ENCODE measurements at places on chromosomes 16 and 17.

- H3K27ac ChIP-seq, result no peak overlapping the region
- no peaks in the 10 kb centered on the region for H3K27me3 ChIP-seq
- H3K36me3 ChIP-seq, result peaks cover 46% of the 10 kb centered on the region
Observed at GRCh38 chr16:2058872-2059271, 11.1 kb downstream of the TSC2 start.

DNA sequence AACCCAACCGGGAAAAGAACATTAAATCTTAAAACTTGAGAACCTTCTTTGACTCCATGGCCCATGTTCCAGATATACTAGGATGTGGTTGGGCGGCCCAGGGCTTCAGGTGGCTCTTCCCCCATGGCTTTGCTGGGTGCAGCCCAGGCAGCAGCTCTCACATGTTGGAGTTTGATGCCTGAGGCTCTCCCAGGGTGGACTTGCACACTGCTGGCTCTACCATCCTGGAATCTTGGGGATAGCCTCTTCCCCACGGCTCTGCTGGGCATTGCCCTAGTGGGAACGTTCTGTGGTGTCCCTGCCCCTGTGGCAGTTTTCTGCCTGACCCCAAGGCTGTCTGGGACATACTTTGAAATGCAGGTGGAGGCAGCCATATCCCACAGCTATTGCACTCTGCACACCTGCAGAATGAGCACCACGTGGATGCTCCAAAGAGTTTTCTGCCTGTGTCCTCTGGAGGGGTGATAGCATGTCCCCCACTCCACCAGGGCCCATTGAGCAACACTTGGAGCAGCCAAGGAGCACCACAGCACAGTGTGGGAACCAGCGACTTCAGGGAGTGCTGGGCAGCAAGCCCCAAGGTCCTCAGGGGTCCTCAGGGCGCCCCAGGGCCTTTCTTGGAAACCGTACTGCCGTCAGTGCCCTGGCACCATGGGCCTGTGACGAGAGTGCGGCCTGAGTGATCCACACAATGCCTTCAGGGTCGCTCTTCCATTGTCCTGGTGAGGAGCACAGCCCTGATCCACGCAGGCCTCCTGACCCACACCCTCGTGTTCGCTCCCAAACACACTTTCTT is 70.8 kb downstream of the GOSR1 start:
- no peaks in the 10 kb centered on the region for H3K27me3 ChIP-seq
- no peak for DNase-seq
- no peak overlapping the region for H3K4me3 ChIP-seq
- no peak overlapping the region for H3K27ac ChIP-seq
- H3K4me1 ChIP-seq, result peaks cover 30% of the 10 kb centered on the region

DNA sequence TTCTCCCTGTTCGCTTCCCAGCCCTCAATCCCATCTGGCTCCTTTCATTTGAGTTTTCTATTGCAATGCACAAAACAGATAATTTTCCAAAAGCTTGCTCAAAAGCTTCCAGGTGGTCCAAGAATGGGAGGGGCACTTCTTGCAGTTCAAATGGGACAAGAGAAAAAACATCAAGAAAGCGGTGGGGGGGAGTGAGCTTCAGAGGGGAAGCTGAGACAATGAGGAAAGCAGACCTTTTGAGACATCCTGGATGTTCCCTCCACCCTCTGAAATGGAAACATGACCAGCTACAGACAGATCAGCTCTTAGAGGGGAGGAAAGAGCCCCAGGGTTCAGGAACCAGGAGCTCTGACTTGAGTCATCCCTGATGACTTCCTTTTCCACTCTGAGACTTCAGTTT is 368.2 kb downstream of the SLC39A11 start:
- DNase-seq, result no peak
- H3K27me3 ChIP-seq, result no peaks in the 10 kb centered on the region
- H3K27ac ChIP-seq, result no peak overlapping the region
- no peak overlapping the region for H3K4me3 ChIP-seq

DNA sequence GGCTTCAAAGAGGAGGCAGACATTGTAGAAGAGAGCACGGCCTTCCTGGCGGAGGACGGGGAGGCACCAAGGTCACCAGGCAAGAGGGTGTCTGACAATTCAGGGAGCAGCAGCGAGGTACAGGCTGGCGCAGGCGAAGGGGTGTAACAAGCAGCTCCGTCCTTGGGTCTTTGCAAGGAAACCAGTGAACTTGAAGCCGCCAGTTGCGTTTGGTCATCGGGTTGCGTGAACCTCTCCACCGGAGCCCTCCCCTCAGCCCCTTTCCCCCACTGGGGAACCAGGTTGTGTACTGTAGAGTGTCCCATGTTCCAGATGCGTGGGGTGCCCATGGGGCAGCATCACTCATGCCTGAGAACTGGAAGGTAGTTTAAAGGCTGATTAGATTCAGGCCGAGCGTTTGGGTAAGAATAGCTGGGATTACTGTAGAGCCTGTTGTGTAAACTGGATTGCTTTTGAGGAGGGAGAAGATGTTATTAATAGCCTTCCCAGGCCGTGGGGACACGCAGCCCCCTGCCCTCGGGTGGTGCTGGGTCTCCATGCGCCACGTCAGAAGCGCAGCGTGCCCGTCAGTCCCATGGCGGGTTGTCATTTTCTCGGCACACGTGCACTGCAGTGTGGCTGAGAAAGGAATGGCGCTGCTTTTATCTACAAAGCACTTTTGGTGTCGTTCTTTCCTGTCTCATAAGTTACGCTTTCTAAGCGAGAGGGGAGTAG is 2.5 kb downstream of the MRPL12 start:
- H3K36me3 ChIP-seq, result no peaks in the 10 kb centered on the region
- H3K27me3 ChIP-seq, result no peaks in the 10 kb centered on the region
- DNase-seq, result no peak
- no peak overlapping the region for H3K4me3 ChIP-seq

- H3K36me3 ChIP-seq, result no peaks in the 10 kb centered on the region
- no peaks in the 10 kb centered on the region for H3K27me3 ChIP-seq
Observed at GRCh38 chr17:41003926-41004325, 4.2 kb upstream of the KRTAP3-2 start.

DNA sequence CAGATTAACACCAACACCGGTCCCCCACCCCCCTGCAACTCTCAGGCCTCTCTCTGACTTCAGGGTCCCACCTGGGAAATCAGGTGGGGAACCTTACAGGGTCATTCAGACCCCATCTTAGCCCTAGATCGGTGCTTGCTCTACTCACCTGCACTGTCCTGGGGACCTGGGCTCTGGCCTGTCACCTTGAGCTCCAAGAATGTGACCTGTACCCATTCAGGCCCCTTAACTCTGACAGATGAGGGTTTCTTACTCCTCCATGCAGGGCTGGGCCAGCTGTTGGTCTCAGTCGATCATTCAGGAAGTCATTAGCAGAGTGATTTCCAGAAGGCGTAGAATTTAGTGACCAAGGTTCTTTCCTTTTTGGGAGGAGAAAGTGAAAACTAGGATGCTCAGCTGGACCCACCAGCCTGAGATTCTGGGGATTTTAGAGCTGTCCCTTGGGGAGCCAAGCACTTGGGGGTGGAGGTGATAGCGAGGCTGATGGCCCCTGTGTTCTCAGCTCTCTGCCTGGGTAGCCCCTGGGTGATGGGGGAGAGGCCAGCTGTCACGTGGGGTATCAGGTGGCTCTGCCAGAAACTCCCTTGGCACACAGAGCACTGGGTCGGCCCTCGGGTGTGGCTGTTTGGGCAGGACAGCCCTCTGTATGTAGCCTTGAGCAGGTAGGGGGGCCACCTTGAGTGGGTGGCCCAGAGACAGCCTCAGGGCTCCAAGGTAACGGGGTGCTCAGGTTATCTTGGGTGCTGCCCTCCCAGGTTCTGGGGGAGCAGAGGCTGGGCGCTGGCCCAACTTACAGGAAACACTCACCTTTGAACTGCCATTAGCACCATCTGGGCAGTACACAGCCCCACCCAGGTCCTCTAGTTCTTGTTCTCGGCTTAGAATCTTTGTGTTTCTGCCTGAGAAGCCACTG is 724 bp downstream of the MVP start:
- DNase-seq, result peak; percentile 74
- peak overlapping the region; percentile 93 for H3K4me3 ChIP-seq
- H3K27ac ChIP-seq, result peak overlapping the region; percentile 82
- H3K4me1 ChIP-seq, result peaks cover 56% of the 10 kb centered on the region

- no peak overlapping the region for H3K27ac ChIP-seq
- H3K36me3 ChIP-seq, result peaks cover 8% of the 10 kb centered on the region
- no peak for DNase-seq
- no peak overlapping the region for H3K4me3 ChIP-seq
- no peaks in the 10 kb centered on the region for H3K27me3 ChIP-seq
Observed at GRCh38 chr17:78058001-78058400, 70.6 kb downstream of the TMC6 start.

DNA sequence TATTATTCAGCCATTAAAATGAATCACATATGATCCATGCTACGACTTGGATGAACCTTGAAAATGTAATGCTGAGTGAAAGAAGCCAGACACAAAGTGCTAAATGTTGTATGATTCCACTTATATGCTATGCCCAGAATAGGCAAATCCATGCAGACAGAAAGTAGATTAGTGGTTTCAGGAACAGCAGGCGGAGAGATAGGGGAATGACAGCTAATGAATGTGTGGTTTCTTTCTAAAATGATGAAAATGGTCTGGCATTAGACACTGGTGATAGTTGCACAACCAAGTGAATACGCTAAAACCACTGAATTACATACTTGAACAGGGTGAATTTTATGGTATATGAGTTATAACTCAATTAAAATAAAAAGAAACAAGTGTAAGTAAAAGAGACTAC is 121.8 kb upstream of the NOG start:
- no peak for DNase-seq
- H3K4me1 ChIP-seq, result no peaks in the 10 kb centered on the region
- H3K36me3 ChIP-seq, result no peaks in the 10 kb centered on the region
- no peaks in the 10 kb centered on the region for H3K27me3 ChIP-seq

- peak overlapping the region; percentile 41 for H3K4me3 ChIP-seq
- peaks cover 14% of the 10 kb centered on the region for H3K4me1 ChIP-seq
- H3K27me3 ChIP-seq, result peaks cover 24% of the 10 kb centered on the region
- no peaks in the 10 kb centered on the region for H3K36me3 ChIP-seq
- H3K27ac ChIP-seq, result no peak overlapping the region
Observed at GRCh38 chr17:49259663-49260010, 29.1 kb upstream of the PHOSPHO1 start.

- no peaks in the 10 kb centered on the region for H3K4me1 ChIP-seq
- H3K4me3 ChIP-seq, result no peak overlapping the region
- H3K27me3 ChIP-seq, result no peaks in the 10 kb centered on the region
- no peaks in the 10 kb centered on the region for H3K36me3 ChIP-seq
- H3K27ac ChIP-seq, result no peak overlapping the region
- DNase-seq, result no peak
Observed at GRCh38 chr16:46897471-46897870, 13.3 kb downstream of the GPT2 start.

DNA sequence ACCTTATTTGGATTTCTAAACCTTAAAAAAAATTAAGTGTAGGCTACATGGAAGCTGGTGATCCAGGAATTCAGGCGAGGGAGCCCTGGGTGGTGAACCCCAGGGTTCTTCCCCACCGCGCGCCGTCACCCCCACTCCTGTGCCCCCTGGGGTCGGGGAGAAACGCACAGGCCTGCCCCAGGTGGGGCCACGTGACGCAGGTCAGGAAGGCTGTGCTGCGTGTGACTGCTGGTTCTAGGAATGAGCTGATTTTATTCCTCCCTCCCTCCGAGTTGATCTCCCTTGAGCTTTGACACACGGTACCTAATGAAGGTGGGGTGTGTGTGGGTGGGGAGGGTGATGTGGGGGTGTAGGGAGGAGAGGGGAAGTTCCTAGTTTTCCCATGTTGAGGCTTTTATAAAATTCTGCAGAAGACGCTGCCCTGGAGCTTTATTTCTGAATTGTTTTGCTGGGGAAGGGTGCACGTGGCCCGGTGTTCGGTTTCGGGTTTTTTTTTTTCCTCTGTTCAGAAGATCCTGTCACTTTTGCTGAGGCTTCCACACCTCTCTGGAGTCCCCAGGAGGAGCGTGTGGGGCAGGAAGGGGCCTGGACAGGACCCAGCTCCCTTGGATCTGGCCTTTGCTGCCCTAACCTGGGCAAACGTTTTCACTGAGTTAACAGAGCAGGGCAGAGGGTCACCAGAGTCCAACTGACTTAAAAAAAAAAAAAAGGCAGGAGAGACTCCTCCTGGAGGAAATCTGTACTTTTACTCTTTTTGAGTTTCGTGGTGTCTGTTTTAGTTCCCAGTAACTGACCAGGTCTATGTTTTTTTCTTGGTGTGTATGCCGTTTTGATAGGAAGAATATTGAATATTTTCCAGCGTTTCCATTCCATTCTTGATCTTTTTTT is 55.8 kb upstream of the GSE1 start:
- H3K4me3 ChIP-seq, result peak overlapping the region; percentile 87
- peaks cover 38% of the 10 kb centered on the region for H3K4me1 ChIP-seq
- DNase-seq, result no peak
- no peaks in the 10 kb centered on the region for H3K27me3 ChIP-seq
- H3K27ac ChIP-seq, result peak overlapping the region; percentile 58

DNA sequence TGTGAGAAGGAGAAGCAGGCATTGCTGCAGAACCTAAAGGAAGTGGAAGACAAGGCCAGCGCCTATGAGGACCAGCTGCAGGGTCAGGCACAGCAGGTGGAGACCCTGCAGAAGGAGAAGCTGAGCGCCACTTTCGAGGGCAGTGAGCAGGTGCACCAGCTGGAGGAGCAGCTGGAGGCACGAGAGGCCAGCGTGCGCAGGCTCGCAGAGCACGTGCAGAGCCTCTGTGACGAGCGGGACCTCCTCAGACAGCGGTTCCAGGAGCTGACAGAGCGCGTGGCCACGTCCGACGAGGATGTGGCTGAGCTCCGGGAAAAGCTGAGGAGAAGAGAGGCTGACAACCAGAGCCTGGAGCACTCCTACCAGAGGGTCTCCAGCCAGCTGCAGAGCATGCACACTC is 41.5 kb downstream of the PLD6 start:
- no peaks in the 10 kb centered on the region for H3K27me3 ChIP-seq
- no peak for DNase-seq
- no peak overlapping the region for H3K27ac ChIP-seq
- H3K4me3 ChIP-seq, result no peak overlapping the region
- H3K4me1 ChIP-seq, result no peaks in the 10 kb centered on the region

- no peak for DNase-seq
- no peaks in the 10 kb centered on the region for H3K36me3 ChIP-seq
- no peaks in the 10 kb centered on the region for H3K4me1 ChIP-seq
- no peak overlapping the region for H3K27ac ChIP-seq
- H3K4me3 ChIP-seq, result no peak overlapping the region
Observed at GRCh38 chr17:65797809-65798208, 236.4 kb upstream of the AXIN2 start.

DNA sequence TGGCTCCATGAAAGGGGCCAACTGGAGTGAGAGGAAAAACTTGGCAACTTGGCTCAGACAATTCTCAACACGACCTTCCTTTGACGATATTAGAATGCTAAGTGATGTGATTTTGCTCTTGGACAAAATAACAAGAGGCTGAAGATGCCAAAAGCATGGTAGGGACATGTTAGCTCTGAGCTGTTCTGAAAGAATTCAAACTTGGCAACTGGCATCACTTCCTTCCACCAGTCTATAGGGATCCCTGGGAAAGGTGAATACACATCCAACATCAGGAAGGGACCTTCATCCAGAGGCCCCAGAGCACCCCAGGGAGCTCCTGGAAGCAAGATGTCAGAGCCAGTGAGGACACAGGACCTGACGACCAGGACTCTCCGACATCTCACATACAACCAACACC is 4.3 kb downstream of the KRT37 start:
- no peak for DNase-seq
- no peaks in the 10 kb centered on the region for H3K27me3 ChIP-seq
- no peaks in the 10 kb centered on the region for H3K36me3 ChIP-seq
- no peaks in the 10 kb centered on the region for H3K4me1 ChIP-seq
- no peak overlapping the region for H3K27ac ChIP-seq
- H3K4me3 ChIP-seq, result no peak overlapping the region

GRCh38 chr16:14955546-14956231 is 18.4 kb downstream of the NPIPA1 start:
- H3K27ac ChIP-seq, result no peak overlapping the region
- no peak for DNase-seq
- H3K36me3 ChIP-seq, result no peaks in the 10 kb centered on the region
- H3K4me3 ChIP-seq, result no peak overlapping the region
- H3K4me1 ChIP-seq, result no peaks in the 10 kb centered on the region

Data from B cell (primary cell).